Spleen (tissue), 13 donors: ENCODE measurements at places on chromosomes 5 and 9.
A peak's percentile ranks its signal among the peaks of the same experiment; 100 is the strongest.

- DNase-seq: no peak
- no peaks in the 10 kb centered on the region for H3K36me3 ChIP-seq
- no peaks in the 10 kb centered on the region for H3K27me3 ChIP-seq
- no peak overlapping the region for H3K27ac ChIP-seq
These were observed 2.5 kb upstream of the HSPB3 start for GRCh38 chr5:54453046-54453445.

GRCh38 chr9:16039218-16039987 is 486.6 kb downstream of the CCDC171 start:
- H3K27me3 ChIP-seq: no peaks in the 10 kb centered on the region
- H3K4me3 ChIP-seq: no peak overlapping the region
- no peaks in the 10 kb centered on the region for H3K4me1 ChIP-seq
- no peak for DNase-seq
- H3K36me3 ChIP-seq: no peaks in the 10 kb centered on the region
- H3K27ac ChIP-seq: no peak overlapping the region

DNA sequence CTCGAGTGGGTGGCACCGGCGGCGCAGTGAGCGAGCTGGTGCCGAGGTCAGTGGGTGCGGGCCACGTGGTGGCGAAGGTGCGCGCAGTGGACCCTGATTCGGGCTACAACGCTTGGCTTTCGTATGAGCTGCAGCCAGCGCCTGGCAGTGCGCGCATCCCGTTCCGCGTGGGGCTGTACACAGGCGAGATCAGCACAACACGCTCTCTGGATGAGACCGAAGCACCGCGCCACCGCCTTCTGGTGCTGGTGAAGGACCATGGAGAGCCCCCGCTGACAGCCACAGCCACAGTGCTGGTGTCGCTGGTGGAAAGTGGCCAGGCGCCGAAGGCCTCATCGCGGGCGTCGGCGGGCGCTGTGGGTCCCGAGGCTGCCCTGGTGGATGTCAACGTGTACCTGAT is 2.1 kb downstream of the PCDHA5 start:
- no peak overlapping the region for H3K27ac ChIP-seq
- no peak overlapping the region for H3K4me3 ChIP-seq
- H3K27me3 ChIP-seq: peaks cover 8% of the 10 kb centered on the region
- peak; percentile 67 for DNase-seq
- no peaks in the 10 kb centered on the region for H3K36me3 ChIP-seq
- H3K4me1 ChIP-seq: no peaks in the 10 kb centered on the region

DNA sequence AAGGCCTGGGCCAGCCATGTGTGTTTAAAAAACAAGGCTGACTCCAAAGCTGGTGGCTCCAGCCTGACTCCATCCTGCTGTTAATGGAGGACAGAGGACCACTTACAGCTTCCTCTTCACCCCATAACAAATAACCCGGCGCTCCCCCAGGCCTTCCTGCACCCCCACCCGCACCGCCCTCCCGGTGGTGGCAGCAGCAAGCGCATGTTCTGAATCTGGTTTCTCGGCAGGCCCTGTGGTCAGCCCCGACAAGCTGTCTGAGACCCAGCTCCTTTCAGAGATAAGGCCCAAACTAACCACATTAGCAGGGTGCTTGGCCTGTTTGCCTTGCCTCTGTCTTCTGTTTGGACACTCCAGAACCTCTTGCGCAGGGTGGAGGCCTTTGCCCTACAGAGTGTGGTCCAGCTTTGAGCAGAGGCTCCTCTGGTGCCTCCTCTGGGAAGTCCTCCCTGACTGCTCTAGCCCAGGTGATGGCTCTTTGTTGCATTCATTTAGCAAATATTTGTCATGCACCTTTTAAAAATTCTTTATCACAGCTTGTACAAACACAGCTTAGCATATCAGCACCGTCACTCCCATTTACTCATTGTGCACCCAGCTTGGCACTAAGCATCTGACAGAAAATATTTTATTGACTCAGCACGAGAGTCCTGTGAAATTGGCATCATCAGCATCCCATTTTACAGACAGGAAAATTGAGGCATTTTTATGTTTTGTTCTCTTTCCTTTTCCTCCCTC is 78.4 kb downstream of the NDFIP1 start:
- H3K4me3 ChIP-seq: no peak overlapping the region
- no peak for DNase-seq
- no peak overlapping the region for H3K27ac ChIP-seq
- H3K4me1 ChIP-seq: no peaks in the 10 kb centered on the region
- H3K36me3 ChIP-seq: no peaks in the 10 kb centered on the region

DNA sequence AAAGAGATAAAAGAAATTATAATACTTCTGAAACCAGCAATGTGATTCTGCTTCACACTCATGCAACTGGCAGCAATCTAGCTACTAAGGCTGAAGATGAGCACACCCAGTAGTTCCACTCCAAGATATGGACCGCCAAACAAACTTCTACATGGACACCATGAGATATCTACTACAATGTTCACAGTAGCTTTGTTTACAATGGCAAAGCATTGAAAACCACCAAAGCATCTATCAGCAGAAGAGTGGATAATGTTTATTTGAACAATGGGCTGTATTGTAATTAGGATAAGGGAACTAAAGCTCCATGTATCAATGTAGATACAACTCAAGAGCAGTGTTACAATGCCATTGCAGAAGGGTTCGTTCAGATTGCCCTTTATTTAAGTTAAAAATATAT is 91.2 kb upstream of the ERBIN start:
- no peaks in the 10 kb centered on the region for H3K36me3 ChIP-seq
- DNase-seq: no peak
- no peak overlapping the region for H3K27ac ChIP-seq
- H3K4me1 ChIP-seq: no peaks in the 10 kb centered on the region

- peaks cover 30% of the 10 kb centered on the region for H3K4me1 ChIP-seq
- no peaks in the 10 kb centered on the region for H3K27me3 ChIP-seq
- DNase-seq: peak; percentile 87
These were observed 608 bp downstream of the ENTR1 start for GRCh38 chr9:136409557-136410455.

DNA sequence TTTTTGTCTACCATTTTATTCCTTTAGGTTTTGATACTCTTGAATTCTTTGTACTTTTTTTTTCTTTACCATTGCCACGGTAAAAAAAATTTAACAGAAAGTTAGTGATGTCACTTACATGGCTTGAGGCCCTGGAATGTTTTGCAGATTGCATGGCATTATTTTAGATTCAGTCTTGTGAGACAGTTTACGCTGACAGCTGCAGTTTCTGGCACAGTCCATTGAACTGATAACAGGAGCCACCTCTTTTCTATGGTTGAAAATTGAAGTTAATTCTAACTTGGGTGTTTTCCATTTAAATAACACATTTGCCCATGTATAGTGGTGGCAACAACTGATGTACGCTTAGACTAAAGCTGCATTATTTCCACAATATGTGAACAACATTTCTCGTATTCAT is 1028.5 kb downstream of the CDH18 start:
- no peak overlapping the region for H3K4me3 ChIP-seq
- DNase-seq: no peak
- no peaks in the 10 kb centered on the region for H3K4me1 ChIP-seq
- no peak overlapping the region for H3K27ac ChIP-seq

GRCh38 chr5:173789031-173789920 is 98.9 kb upstream of the CPEB4 start:
- peaks cover 26% of the 10 kb centered on the region for H3K4me1 ChIP-seq
- no peak for DNase-seq
- H3K27me3 ChIP-seq: no peaks in the 10 kb centered on the region
- H3K27ac ChIP-seq: no peak overlapping the region

GRCh38 chr9:36093384-36093783 is 43.1 kb upstream of the GLIPR2 start:
- H3K27ac ChIP-seq: peak overlapping the region; percentile 60
- peaks cover 15% of the 10 kb centered on the region for H3K4me1 ChIP-seq
- no peaks in the 10 kb centered on the region for H3K36me3 ChIP-seq
- H3K27me3 ChIP-seq: no peaks in the 10 kb centered on the region
- DNase-seq: no peak
- no peak overlapping the region for H3K4me3 ChIP-seq

DNA sequence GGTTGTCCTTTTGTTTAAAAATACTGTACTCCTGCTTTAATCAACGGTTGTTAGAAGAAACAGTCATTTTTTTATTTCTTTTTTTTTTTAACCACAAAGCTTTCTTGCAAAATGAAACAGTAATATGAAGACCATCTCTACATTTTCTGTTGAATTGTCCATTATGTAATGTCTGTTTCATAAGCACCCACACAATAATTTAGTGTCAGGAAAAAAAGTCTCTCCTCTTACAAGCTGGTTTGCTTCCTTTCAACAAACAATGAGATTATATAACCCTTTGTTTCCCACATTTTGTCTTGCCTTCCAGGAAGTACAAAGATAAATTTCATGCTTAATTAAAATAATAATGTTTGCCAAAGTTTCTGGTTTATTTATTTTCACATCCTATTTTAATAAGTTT is 16.7 kb downstream of the CTNNAL1 start:
- no peaks in the 10 kb centered on the region for H3K27me3 ChIP-seq
- no peaks in the 10 kb centered on the region for H3K36me3 ChIP-seq
- peak overlapping the region; percentile 81 for H3K27ac ChIP-seq
- no peak overlapping the region for H3K4me3 ChIP-seq

GRCh38 chr5:104363567-104363966 is 801.0 kb upstream of the NUDT12 start:
- no peaks in the 10 kb centered on the region for H3K4me1 ChIP-seq
- DNase-seq: no peak
- no peaks in the 10 kb centered on the region for H3K27me3 ChIP-seq
- H3K27ac ChIP-seq: no peak overlapping the region

GRCh38 chr5:52177193-52177592 is 610.5 kb upstream of the ITGA1 start:
- no peaks in the 10 kb centered on the region for H3K36me3 ChIP-seq
- H3K27ac ChIP-seq: no peak overlapping the region
- H3K4me3 ChIP-seq: no peak overlapping the region
- no peaks in the 10 kb centered on the region for H3K27me3 ChIP-seq
- no peaks in the 10 kb centered on the region for H3K4me1 ChIP-seq

- no peaks in the 10 kb centered on the region for H3K36me3 ChIP-seq
- H3K4me1 ChIP-seq: no peaks in the 10 kb centered on the region
- no peak overlapping the region for H3K27ac ChIP-seq
These were observed 887.0 kb downstream of the NR2F1-AS1 start for GRCh38 chr5:92694067-92694466.

DNA sequence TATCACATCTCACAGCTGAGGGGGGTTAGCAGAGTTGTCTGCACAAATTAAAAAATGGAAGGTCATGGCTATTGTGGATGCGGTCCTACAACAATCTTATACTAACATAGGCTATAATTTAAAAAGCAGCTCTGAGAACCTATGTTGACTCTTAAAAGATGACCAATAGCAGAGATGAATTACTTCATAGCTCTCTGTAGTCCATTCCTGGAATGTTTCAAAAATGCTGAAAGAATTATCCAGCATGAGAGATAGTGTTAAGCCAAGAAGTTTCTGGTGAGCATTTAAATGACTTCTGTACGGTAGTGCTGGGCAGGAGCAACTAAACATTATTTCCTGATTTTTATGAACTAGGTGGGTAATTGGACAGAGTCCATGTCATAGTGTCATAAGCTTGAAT is 218.2 kb upstream of the NUDT12 start:
- no peaks in the 10 kb centered on the region for H3K36me3 ChIP-seq
- no peaks in the 10 kb centered on the region for H3K4me1 ChIP-seq
- H3K27ac ChIP-seq: no peak overlapping the region
- no peak overlapping the region for H3K4me3 ChIP-seq

GRCh38 chr5:96977228-96977627 is 41.3 kb downstream of the LNPEP start:
- H3K4me3 ChIP-seq: no peak overlapping the region
- peaks cover 18% of the 10 kb centered on the region for H3K36me3 ChIP-seq

DNA sequence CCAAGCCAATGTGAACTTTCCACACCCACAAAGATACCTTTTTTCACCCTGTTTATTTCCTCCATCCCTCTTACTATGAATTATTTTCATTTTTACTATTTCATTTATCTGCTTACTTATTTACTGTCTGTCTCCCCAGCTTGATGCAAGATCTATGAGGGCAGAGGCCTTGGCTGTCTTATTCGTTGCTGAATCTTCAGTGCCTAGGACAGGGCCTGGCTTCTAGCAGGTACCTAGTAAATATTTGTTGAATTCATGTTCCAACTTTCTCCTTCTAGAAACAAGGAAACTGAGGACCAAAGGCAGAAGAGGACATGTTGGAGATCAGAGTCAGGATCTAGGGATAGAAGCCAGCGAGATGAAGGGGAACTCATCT is 543 bp upstream of the DNM1 start:
- DNase-seq: no peak
- no peaks in the 10 kb centered on the region for H3K36me3 ChIP-seq
- H3K4me1 ChIP-seq: peaks cover 20% of the 10 kb centered on the region
- peaks cover 34% of the 10 kb centered on the region for H3K27me3 ChIP-seq
- H3K4me3 ChIP-seq: no peak overlapping the region

- no peak for DNase-seq
- H3K4me3 ChIP-seq: no peak overlapping the region
- peaks cover 12% of the 10 kb centered on the region for H3K4me1 ChIP-seq
- no peaks in the 10 kb centered on the region for H3K36me3 ChIP-seq
- H3K27me3 ChIP-seq: no peaks in the 10 kb centered on the region
These were observed 67.5 kb upstream of the ERCC6L2 start for GRCh38 chr9:95808011-95808410.

GRCh38 chr5:127025467-127025866 is 4.9 kb downstream of the MARCHF3 start:
- H3K27ac ChIP-seq: no peak overlapping the region
- no peak for DNase-seq
- no peaks in the 10 kb centered on the region for H3K27me3 ChIP-seq
- peaks cover 24% of the 10 kb centered on the region for H3K4me1 ChIP-seq

DNA sequence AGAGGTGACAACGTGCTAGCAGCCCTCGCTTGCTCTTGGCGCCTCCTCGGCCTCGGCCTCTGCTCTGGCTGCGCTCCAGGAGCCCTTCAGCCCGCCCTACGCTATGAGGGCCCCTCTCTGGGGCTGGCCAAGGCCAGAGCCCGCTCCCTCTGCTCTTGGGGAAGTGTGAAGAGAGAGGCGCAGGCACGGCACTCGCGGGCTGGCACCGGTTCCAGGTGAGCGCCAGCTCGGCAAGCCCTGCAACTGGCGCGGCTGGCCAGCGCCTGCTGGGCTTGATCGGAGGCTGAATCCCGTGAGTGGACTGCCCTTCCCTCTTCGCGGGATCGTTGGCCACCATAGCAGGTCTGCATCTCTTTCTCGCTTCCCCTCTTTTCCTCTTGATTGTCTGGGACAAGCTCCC is 298.0 kb upstream of the PTPRD start:
- DNase-seq: no peak
- no peaks in the 10 kb centered on the region for H3K4me1 ChIP-seq
- no peaks in the 10 kb centered on the region for H3K36me3 ChIP-seq

- no peak for DNase-seq
- peak overlapping the region; percentile 25 for H3K4me3 ChIP-seq
- H3K27me3 ChIP-seq: no peaks in the 10 kb centered on the region
- no peak overlapping the region for H3K27ac ChIP-seq
These were observed 21.4 kb downstream of the ZNF608 start for GRCh38 chr5:124725040-124725434.

DNA sequence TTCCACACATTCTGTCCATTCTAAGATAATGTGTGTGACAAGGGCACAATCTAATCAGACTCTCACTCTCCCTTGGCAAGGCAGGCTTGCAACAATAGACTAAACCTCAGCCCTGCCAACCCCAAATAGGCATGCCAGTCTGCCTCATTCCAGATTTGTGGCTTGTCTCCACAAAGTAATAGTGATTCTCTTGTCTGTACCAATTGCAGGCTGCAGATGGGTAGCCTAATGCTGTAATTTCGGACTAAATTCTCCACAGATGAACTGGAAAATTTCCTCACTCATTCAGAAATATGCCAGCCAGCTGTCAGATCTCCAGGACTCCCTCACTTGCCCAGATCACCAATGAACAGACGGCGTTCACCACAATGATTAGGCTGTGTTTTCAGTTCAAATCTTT is 413.6 kb downstream of the ELAVL2 start:
- no peak for DNase-seq
- H3K36me3 ChIP-seq: no peaks in the 10 kb centered on the region
- H3K27ac ChIP-seq: no peak overlapping the region
- no peaks in the 10 kb centered on the region for H3K4me1 ChIP-seq
- no peaks in the 10 kb centered on the region for H3K27me3 ChIP-seq
- no peak overlapping the region for H3K4me3 ChIP-seq
